ENCODE measurements at places on chromosomes 13 and 19.

- no peak for DNase-seq
Measured at GRCh38 chr13:76759877-76760276, 126.3 kb downstream of the KCTD12 start.

- no peak for DNase-seq
Measured at GRCh38 chr19:58406818-58407657, 1.4 kb upstream of the ZNF584 start.

DNA sequence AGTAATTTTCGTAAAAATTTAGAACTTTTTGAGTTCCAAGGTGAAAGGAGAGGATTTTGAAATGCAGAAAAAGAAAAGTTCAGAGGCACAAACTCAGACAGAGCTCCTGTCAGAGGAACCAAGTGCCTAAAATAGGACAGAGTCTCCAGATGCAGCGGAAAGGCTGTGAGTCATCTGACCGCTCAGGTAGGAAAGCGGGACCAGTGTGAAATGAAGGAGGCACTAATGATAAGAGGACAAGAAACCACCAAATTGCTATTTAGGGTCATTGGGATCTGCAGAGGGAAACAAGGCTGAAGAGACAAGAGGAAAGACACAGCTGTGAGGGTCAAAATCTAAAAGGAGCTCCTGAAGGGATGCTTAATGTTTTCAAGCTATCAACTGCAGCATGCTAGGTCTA, 34.9 kb downstream of the IRS2 start:
- no peak for DNase-seq

GRCh38 chr13:26923824-26924605, 163.4 kb upstream of the GPR12 start:
- DNase-seq, result no peak

- no peak for DNase-seq
Measured at GRCh38 chr19:15639596-15639995, 1.1 kb upstream of the CYP4F3 start.

DNA sequence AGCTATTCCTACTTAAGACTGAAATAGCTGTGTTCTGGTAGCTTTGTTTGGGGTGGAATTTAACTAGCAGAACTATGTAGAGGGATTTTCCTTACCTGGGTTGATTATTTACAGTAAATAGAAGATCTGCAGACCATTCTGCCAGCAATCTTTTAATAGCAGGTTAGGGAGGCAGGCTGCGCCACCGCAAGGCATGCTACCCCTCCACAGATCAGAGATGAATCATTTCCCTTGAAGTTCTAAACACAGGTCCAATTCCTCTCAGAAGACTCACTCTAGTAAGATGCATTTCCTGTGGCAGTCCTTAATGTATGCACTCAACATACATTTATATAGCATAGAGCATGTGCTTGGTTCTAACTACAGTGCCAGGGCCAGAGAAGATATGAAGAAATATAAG, 109.0 kb downstream of the TNFRSF19 start:
- DNase-seq, result no peak

GRCh38 chr13:111514610-111515306, 194.3 kb downstream of the TEX29 start:
- DNase-seq, result no peak

- no peak for DNase-seq
Measured at GRCh38 chr19:2487842-2488241, 11.9 kb downstream of the GADD45B start.

DNA sequence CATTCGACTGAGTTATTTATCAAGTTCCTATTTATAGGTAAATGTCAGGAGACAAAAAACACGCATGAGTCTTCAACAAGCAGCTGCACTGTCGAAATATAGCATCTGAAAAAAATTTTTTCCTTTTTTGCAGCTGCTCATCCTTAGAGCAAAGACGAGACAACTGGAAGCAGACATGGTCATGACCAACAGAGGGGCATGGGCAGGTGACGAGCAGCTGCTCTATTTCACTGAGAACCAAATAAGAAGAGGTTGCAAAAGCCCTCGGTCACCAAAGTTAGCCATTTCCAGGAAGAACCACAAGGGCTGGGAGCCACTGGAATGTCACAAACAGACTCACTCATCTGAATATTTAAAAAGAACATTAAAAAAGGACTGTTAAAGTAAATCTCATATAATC, 22.2 kb downstream of the SOHLH2 start:
- no peak for DNase-seq

- peak; percentile 59 for DNase-seq
Measured at GRCh38 chr19:4730740-4731171, 7.1 kb upstream of the DPP9 start.

DNA sequence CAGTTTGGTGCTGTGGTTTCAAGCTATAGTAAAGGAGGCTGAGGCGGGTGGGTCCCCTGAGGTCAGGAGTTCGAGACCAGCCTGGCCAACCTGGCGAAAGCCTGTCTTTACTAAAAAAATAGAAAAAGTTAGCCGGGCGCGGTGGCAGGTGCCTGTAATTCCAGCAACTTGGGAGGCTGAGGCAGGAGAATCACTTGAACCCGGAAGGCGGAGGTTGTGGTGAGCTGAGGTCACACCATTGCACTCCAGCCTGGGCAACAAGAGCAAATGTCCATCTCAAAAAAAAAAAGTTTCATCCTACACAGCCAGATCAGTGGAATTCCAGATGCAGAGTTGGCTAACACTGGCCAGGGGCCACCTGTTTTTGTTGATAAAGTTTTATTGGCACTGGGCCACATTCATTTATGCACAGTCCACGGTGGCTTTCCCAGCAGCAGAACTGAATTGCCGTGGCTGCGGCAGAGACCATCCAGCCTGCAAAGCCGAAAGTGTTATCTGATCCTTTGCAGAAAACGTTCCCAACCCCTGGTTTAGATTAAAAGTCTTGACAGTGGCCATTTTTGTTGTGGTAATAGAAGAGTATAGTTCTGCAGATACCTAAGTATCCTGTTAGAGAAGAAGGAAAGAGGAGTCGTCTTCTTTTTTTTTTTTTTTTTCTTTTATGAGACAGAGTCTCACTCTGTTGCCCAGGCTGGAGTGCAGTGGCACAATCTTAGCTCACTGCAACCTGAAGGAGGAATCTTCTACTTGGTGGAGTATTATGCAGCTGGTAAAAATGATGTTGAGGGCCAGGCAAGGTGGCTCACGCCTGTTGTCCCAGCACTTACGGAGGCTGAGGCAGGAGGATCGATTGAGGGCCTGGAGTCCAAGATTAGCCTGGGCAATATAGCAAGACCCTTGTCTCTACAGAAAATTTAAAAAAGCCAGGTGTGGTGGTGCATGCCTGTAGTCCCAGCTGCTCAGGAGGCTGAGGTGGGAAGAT, 8.7 kb downstream of the NCLN start:
- DNase-seq, result no peak

- no peak for DNase-seq
Measured at GRCh38 chr13:114146629-114147028, 14.2 kb upstream of the RASA3 start.

DNA sequence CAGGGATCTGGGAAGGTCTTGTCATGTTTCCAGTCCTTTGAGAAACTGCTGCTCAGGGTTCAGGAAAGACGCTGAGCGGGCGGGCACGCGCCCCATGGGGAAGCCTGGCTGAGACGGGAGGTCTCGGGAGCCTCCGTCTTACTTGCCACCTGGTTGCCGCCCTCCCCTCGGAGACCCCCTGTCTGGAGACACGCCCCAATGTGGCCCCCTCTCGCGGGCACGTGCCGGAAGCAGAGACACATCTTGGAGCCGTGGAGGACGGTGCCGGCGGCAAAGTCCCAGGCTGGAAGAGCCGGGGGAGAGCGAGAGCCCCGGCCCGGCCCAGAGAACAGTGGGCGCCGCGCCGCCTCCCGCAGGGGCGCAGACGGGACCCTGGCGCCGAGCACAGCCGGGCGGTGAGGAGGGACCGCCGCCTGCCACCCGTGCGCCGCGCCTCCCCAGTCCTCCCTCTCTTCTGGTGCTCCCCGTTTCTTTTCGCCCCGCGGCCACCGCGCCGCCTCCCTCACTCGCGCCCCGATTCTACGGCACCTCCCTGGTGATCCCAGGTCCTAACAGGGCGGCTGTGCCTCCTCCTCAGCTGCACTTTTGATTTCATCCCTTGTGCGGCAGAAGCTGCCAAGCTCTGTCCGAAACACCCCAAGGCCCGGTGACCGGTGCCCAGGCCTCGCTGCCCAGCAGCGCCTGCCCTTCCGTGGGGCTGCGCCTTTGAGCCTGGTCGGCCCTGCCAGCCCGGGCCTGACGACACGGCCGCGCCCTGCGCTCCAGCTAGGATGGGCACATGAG, 15.5 kb downstream of the GJB2 start:
- DNase-seq, result no peak

DNA sequence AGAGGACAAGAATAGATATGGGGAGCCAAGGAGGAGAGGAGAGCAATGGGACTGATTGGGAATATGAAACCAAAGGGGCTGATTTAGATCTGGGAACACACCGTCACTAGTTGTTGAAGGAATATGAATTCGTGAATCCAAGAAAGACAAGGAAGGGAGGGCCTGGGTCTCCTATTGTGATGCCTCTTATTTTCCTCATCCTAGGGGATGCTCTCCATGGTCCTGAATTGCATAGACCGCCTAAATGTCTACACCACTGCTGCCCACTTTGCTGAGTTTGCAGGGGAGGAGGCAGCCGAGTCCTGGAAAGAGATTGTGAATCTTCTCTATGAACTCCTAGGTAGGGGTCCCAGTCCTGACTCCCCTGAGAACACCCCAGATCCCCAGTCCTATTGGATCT, 21.5 kb downstream of the RYR1 start:
- no peak for DNase-seq

GRCh38 chr13:75091718-75092117, 390.3 kb downstream of the TBC1D4 start:
- DNase-seq, result no peak

GRCh38 chr13:75838366-75839005, 202.4 kb downstream of the LMO7 start:
- no peak for DNase-seq

- no peak for DNase-seq
Measured at GRCh38 chr19:6127716-6128335, 7.6 kb upstream of the ACSBG2 start.

DNA sequence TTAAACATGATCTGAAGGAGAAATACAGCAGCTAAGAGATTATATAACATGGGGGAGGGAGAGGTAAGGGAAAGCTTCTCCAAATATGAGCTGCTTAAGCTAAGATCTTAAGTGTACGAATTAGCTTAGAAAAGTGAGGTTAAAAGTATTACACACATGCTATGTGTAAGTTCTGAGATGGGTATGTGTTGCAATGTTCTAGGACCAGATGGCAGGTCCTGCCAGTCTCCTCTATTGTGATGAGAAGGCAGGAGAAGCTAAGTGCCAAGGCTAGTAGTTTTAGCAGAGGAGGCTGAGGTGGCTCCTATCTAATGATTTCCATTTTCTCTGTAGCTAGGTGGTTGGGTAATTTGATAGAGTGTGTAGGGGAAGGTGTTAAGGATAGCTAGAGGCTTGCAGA, 57.6 kb downstream of the MICU2 start:
- DNase-seq, result no peak

- DNase-seq, result no peak
Measured at GRCh38 chr13:35888457-35888883, 242.7 kb downstream of the DCLK1 start.

- DNase-seq, result no peak
Measured at GRCh38 chr19:4538601-4538954, 1.3 kb downstream of the LRG1 start.

GRCh38 chr13:29756506-29756905, 93.9 kb downstream of the UBL3 start:
- no peak for DNase-seq

DNA sequence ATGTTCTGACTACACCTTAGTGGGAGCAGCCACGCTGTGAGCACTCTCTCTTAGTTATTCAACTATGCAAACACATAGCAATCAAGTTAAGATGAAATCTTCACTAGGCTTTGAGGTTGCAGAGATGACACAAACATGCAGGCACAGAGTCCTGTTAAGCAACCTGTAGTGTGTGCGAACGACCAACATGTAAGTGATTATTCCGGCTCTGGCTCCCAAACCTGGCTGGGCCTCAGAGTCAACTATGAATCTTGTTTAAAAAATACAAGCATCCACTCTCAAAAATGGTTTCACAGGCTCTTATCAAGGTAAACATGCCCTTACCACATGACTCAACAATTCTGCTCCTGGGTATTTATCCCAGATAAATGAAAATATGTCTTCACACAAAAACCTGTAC, 91.4 kb downstream of the IRS2 start:
- DNase-seq, result no peak

- DNase-seq, result peak; percentile 13
Measured at GRCh38 chr19:4969772-4970531, 1.0 kb downstream of the KDM4B start.

DNA sequence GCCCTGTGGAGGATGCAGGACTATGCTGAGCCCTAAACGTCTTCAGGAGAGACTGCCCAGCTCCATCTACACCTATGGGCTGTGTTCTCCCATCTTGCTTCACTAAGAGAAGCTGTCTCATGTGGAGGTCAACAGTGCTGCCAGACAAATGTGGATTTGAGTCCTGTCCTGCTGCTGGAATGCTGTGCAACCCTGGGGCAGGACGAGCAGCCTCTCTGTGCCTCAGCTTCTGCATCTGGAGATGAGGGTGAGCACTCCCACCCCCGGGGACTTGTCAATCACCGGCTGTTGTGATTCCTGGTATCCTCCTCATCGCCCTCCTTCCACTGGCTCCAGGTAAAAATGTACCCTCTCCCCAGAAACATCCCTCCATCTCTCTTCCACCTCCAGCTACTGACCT, 16.3 kb downstream of the EPS15L1 start:
- no peak for DNase-seq

DNA sequence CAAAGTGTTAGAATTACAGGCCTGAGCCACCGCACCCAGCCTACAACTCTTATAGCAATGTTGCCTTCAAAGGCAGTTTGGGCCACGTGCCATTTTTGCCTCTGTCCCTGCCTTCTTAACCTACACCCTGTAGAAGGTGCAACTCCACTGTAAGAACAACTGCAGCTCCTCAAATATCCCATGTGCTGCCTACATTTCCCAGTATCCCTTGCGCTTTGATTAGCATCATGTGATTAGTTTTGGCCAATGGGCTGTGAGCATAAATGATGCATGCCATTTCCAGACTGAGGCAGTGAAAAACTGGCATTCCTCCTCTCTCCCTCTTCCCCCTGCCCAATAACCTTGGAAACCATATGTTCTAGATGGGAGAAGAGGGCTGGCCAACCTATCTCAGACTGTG, 75.2 kb upstream of the MRI1 start:
- no peak for DNase-seq
